ENCODE measurements at places on chromosomes 13 and 19. TPM values are rescaled to one million over a fixed set of nuclear protein-coding genes. Genes with fewer than 3 reads are reported as not detected.

DOCK9 gene
- 122 TPM for total RNA-seq

- peaks cover 4% of the 10 kb centered on the region for H3K4me1 ChIP-seq
- no peaks in the 10 kb centered on the region for H3K36me3 ChIP-seq
- no peak for DNase-seq
These were observed 65.6 kb downstream of the IER2 start for GRCh38 chr19:13215572-13216380.

DNA sequence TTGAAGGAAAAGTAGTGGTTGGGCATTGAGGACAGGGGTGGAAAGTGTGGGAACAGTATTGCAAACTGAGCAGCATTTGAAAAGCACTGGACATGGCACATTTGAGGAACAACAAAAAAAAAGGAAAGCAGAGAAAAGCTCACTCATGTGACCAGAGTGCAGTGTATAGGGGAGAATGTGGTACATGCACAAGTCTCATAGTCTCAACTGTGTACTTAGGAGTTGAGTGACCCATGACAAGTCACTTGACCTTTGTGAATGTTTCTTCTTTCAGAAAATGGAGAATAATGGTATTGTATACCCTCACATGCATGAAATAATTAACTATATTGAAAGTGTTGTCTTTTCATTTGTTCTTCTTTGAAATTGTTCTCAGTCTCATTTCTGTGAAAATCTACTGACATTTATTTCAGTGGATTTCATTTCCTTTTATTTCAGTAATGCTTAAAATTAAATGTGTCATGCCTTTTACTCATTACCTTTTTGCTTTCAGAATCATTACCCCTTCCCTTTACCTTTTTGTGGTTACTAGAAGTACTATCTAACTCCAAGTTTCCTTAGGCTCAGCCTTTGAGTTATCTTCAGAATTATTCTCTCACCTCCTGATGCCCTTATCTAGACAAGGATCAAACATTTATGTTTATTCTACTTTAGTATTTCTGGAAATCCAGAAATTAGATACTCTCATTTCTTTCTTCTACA, 79.1 kb upstream of the MLNR start:
- H3K27ac ChIP-seq, result no peak overlapping the region
- no peak for DNase-seq

DNA sequence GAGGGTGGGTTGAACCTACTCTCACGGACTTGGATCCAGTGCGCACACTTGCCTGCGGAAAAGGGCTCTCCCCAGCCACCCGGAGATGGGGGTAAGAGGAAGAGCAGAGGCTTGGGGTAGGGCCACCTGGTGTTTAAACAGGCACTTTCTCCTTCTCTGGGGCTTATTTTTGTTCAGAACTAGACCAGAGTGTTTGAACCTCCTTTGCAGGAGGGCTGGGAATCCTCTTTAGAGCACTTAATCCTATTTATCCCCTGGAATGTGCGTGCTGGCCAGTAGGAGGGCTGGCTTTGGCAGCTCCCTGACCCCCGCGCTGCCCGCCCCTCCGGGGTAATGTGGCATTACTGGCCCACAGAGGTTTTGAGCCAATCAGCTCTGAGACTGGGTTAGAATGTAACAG, 2.0 kb downstream of the RGS9BP start:
- peak overlapping the region; percentile 40 for H3K27ac ChIP-seq
- no peak for DNase-seq
- peaks cover 3% of the 10 kb centered on the region for H3K36me3 ChIP-seq
- peaks cover 19% of the 10 kb centered on the region for H3K27me3 ChIP-seq

TMEM59L gene
- total RNA-seq, result 4.6 TPM

IQCN gene
- 10.2 TPM for total RNA-seq

GRCh38 chr13:93775507-93776108, 549.0 kb downstream of the GPC6 start:
- H3K36me3 ChIP-seq, result no peaks in the 10 kb centered on the region
- no peak overlapping the region for H3K4me3 ChIP-seq
- no peak overlapping the region for H3K27ac ChIP-seq
- no peaks in the 10 kb centered on the region for H3K27me3 ChIP-seq

DNA sequence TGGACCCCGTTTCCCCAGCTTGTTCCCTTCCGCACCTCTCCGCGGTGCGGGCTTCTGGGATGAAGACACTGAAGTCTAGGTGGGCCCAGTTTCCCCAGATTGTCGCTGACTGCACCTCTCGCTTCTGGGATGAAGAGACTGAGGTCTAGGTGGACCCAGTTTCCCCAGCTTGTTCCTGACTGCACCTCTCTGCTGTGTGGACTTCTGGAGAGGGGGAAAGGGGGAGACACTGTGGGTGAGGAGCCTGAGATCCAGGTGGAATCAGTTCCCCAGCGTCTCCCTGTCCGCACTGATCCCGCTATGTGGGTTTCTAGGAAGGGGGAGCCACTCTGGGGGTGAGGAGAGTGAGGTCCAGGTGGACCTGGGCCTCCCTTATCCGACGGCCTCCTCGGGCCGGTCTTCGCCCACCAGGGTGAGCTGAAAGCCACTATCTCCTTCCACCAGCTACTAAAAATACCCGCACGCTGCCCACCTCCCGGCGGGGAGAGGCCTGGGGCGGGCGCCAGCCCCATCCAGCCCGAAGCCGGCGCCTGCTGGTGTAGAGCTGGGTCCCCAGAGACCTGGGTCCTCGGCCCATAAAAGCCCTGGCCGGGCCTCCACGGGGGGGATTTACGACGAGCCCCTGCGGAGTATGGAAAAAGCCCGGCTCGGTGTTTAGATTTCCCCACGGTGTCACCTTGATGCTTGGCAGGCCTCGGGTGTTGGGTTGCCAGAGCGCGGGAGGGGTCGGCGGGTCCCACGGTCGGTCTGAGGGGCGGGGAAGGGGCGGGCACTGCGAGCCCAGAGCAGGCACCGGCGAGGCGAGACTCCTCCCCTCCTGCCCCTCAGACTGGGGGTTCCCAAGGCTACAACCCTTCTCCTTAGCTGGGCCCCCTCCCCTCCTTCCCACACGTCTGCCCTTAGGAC, 10.6 kb downstream of the FUT6 start:
- H3K27me3 ChIP-seq, result peaks cover 3% of the 10 kb centered on the region
- no peaks in the 10 kb centered on the region for H3K4me1 ChIP-seq
- H3K4me3 ChIP-seq, result peak overlapping the region; percentile 99
- peak overlapping the region; percentile 96 for H3K27ac ChIP-seq
- H3K36me3 ChIP-seq, result no peaks in the 10 kb centered on the region

DNA sequence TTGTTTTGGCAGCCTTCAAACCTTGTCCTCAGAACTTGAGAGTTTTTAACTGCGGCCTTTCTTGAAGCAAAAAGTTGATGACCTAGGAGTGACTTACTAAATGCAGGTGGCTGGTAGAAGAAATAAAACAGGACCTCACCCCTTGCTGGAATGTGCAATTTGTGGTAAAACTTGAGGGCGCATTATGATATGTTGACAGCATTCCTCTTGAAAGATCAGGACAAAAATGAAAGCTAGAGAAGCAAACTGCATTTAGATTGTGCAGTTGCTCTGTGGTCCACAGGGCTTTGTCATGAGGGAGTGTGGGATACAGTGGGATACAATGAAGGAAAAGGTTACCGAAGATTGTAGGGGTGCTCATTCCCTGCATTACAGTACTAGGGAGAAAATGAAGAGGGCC, 504.2 kb downstream of the GPC6 start:
- peaks cover 6% of the 10 kb centered on the region for H3K36me3 ChIP-seq
- H3K27me3 ChIP-seq, result no peaks in the 10 kb centered on the region
- peak overlapping the region; percentile 80 for H3K27ac ChIP-seq
- peak overlapping the region; percentile 46 for H3K4me3 ChIP-seq
- peaks cover 42% of the 10 kb centered on the region for H3K4me1 ChIP-seq

DNA sequence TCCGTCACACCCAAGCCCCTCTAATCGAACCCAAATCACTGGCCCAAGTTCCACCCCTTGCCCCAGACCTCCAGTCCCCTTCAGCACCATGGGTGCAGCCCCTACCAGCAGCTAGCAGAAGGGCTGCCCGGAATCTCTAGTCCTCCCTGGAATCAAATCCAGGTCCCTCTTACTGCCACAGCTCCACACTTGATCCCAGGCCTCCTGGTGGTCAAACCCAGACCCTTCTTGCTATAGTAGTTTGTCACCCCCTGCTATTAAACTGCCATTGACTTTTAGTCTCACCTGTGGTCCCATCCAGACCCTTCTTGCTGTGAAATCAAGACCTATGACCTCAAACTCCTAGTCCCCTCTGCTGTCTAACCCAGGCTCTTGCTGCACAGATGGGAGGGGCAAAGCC, 8.7 kb downstream of the HIPK4 start:
- H3K36me3 ChIP-seq, result no peaks in the 10 kb centered on the region
- no peak overlapping the region for H3K27ac ChIP-seq
- no peaks in the 10 kb centered on the region for H3K27me3 ChIP-seq
- H3K4me3 ChIP-seq, result no peak overlapping the region
- no peak for DNase-seq
- H3K4me1 ChIP-seq, result no peaks in the 10 kb centered on the region

DNA sequence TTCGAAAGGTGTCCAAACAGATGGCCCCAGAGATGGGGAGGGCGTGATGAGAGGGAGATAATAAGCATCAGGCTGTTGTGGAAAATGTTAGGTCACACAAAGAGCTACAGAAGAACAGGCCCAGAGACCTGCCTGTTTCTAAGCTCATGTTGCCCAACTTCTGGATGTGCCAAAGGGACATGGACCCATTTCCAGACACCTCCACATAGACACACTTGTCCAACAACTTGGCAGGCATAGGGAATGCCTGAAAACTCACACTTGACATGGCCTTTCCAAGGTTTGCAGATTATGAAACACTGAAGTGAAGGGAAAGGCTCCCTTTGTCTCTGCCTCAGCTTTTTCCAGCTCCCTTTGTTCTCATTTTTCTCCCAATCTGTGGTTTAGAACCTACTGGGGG, 43.5 kb upstream of the CYP2B6 start:
- no peak for DNase-seq
- no peak overlapping the region for H3K27ac ChIP-seq
- H3K4me1 ChIP-seq, result no peaks in the 10 kb centered on the region
- no peaks in the 10 kb centered on the region for H3K36me3 ChIP-seq
- peaks cover 8% of the 10 kb centered on the region for H3K27me3 ChIP-seq

GRCh38 chr19:43700395-43701000, 15.4 kb upstream of the IRGC start:
- H3K4me1 ChIP-seq, result peaks cover 25% of the 10 kb centered on the region
- peaks cover 40% of the 10 kb centered on the region for H3K27me3 ChIP-seq
- no peak overlapping the region for H3K4me3 ChIP-seq
- H3K27ac ChIP-seq, result peak overlapping the region; percentile 48
- DNase-seq, result no peak
- H3K36me3 ChIP-seq, result no peaks in the 10 kb centered on the region

SLC8A2 gene
- total RNA-seq, result 1.3 TPM

DNA sequence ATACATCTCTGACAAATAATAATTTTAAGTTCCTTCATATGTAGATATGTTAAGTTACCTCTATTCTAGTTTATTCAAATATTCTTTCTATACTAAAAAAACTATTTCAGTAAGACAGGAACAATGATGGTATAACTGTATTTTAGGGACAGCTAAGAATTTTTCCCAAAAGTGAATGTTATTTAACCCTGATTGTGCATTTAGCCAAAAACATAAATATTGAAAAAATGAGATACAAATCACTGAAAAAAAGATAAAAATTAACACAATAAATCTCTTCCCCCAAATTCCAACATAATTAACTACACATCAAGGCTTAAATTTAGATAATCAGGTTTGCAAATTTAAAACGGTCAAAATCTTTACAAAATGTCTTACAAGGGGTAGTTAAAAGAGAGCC, 58.1 kb downstream of the KCNRG start:
- no peak for DNase-seq
- H3K36me3 ChIP-seq, result peaks cover 10% of the 10 kb centered on the region
- H3K4me1 ChIP-seq, result peaks cover 26% of the 10 kb centered on the region
- H3K4me3 ChIP-seq, result no peak overlapping the region

GRCh38 chr13:75250526-75251178, 231.3 kb downstream of the TBC1D4 start:
- no peak for DNase-seq
- H3K36me3 ChIP-seq, result peaks cover 2% of the 10 kb centered on the region
- no peak overlapping the region for H3K27ac ChIP-seq
- no peaks in the 10 kb centered on the region for H3K4me1 ChIP-seq
- H3K27me3 ChIP-seq, result peaks cover 3% of the 10 kb centered on the region

ZNF729 gene
- total RNA-seq, result not detected

SOX1 gene
- 0.17 TPM for total RNA-seq

GRCh38 chr19:48297975-48298374, 27.4 kb upstream of the EMP3 start:
- H3K27me3 ChIP-seq, result no peaks in the 10 kb centered on the region
- H3K4me3 ChIP-seq, result no peak overlapping the region
- no peak overlapping the region for H3K27ac ChIP-seq
- H3K36me3 ChIP-seq, result no peaks in the 10 kb centered on the region
- H3K4me1 ChIP-seq, result no peaks in the 10 kb centered on the region

OR7A5 gene
- total RNA-seq, result not detected

NMRK2 gene
- not detected for total RNA-seq

DNA sequence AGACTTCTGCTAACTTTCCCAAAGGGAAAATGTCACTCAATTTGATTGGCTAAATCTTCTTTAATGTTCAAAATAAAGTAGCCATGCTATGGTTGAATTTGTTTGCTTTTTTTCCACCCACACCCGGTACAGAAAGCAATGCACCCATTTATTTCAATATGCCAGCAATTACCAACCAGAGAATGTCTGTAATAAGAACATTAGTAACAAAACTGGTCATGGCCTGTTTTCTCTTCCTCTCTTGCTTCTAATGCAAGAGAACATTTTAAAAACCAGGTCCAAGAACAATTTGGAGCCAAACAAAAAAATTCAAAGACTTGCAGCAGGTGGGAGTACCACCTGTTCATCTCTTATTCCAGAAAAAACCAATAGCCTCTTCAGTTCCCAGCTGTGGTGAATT, 1108.8 kb upstream of the PCDH20 start:
- H3K27me3 ChIP-seq, result no peaks in the 10 kb centered on the region
- H3K27ac ChIP-seq, result no peak overlapping the region
- no peak for DNase-seq
- no peak overlapping the region for H3K4me3 ChIP-seq
- H3K36me3 ChIP-seq, result no peaks in the 10 kb centered on the region

- H3K27ac ChIP-seq, result peak overlapping the region; percentile 63
- peaks cover 42% of the 10 kb centered on the region for H3K4me1 ChIP-seq
- peaks cover 5% of the 10 kb centered on the region for H3K36me3 ChIP-seq
- no peak for DNase-seq
- peak overlapping the region; percentile 91 for H3K4me3 ChIP-seq
These were observed 693 bp downstream of the RFXAP start for GRCh38 chr13:36819739-36820090.

KLK15 gene
- total RNA-seq, result 0.26 TPM

DNA sequence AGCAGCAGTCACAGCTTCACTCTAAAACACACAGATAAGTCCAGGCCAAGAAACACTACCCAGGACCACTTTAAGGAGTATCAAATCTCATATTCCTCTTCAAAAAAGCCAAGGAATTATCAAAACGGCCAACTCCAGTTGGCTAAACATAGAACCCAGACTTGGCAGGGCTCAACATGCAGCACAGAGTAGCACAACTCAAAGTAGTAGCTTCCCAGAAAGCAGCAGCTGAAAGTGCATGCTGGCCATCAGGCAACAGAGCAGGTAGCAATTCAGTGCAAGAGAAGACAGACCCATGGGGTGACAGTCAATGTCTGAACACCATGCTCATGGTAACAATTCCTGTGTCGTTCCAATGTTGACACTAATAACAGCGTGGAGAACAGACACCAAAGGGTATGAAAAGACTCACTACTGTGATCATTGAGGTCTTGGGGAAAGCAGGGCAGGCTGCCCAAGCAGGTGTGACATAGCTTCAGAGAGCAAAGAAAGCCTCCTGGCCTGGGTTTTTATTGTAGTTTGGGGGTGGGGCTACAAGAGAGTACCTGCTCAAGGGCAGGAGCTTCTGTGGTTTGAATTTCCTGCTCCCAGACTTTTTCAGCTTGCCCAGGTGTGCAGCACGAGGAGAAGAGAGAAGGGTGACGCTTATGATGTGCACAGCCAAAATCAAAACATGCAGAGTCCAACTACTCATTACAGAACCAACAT, 6.2 kb downstream of the ZNF709 start:
- H3K4me1 ChIP-seq, result peaks cover 14% of the 10 kb centered on the region
- H3K4me3 ChIP-seq, result no peak overlapping the region
- H3K27ac ChIP-seq, result no peak overlapping the region
- peaks cover 33% of the 10 kb centered on the region for H3K36me3 ChIP-seq

MYO1F gene
- total RNA-seq, result 0.14 TPM

IGFL3 gene
- not detected for total RNA-seq
